ENCODE measurements at places on chromosomes 12 and 14. TPM values are rescaled to one million over a fixed set of nuclear protein-coding genes. Genes with fewer than 3 reads are reported as not detected.

TTC6 gene
- total RNA-seq = not detected

OVCH1 gene
- not detected for total RNA-seq

DNA sequence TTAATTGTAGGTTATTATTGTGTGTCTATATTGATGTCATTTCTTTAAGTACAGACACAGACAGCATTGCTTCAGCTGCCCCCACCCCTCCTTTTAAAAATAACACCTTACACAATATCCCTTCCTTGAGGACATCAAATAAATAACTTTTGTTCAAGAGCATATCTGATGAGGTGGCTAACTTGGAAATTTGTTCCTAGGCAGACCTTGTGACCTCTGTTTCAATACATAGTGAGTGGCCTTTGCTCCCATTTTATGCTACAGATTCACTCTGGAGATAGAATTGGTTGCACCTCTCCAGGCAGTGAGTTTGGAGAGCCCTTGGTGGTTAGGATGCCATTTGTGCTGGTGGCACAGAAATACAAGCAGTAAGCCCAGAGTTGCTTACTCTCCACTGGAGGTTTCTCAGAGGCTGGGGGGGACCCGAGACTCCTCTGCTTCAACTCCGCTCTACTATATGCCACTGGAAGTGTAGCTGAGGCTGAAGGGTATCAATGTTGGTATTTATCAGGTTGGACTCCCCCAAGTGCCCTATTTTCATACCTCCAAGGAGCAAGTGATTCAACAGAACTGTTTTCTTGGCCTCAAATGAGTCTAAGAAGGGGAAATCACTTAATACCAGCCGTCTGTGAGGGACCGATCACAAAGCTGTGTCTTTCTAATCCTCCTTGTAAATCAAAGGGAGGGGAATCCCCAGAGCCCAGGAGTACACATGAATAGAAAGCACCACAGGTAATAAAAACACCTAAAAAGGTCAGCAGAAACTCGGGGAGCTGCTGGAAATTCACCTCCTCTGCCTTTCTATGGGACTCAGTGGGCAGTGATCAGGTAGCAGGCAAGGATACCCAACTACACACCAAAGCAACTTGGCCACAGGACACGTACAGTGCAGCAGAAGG is 463.1 kb downstream of the RAD51B start:
- DNase-seq = peak; percentile 52

DNA sequence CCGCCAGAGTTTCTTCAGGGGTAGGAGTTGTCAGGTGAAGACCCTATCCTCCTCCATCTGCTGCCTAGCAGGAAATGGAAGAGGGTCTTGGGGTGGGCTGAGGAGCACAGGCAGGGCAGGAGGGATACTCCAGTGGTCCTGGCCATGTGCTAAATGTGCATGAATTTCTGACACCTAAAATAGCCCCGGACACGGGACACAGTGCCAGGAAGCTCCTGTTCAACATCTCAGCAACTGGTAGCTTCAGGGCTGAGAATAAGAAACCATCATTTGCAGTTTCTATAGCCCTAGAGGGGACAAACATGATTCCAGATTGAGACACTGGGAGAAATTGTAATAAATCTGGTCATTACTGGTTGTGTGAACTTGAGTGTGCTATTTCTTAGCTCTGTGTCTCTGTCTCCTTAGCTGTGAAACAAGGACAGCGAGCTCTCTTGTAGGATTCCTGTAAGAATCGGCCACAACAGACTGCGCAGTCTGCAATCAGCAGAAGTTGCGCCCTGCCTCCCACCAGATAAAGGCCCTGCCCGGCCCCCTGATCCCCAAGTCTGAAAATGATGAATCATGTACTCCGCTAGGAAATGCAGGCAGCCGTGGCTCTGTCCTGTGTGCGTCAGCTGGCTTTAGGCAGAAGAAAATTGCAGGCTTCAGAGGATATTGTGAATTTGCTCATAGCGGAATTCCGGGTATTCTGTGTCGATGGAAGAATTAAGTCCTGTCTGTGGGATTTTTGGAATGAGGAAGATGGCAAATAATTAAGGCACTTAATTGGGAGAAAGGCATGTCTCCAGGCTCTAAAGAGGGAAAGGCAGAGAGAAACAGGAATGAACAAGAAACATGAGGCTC is 35.2 kb upstream of the MEG3 start:
- no peak for DNase-seq

Measured in activated CD4-positive, alpha-beta T cell treated with anti-CD3 and anti-CD28 coated beads for 36 hours (primary cell).